Activated CD4-positive, alpha-beta T cell treated with anti-CD3 and anti-CD28 coated beads, Interleukin-2, amount 50 U/mL, for 4 hours (primary cell): ENCODE measurements at places on chromosomes 4 and X.

DNA sequence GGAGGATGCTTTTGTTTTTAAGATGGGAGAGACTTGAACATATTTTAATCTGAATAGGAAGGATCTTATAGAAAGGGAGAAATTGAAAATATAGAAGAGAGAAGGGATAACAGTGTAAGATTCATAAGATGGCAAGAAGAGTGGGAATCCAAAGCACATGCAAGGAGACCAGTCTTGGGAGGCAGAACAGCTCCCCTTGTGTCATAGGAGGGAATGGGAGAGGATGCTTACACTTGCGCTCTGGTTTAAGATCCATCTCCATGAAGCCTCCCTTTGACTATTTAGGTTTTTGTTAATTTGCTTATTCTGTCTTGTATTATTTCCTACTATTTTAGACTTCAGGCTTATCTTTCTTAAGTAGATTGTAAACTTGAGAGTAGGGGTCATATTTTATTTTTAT, 42.7 kb downstream of the KIF4A start:
- no peak for DNase-seq

GRCh38 chr4:166518315-166518714, 645.3 kb downstream of the TLL1 start:
- DNase-seq, result no peak

- no peak for DNase-seq
Measured at GRCh38 chr4:13920901-13921300, 293.4 kb upstream of the BOD1L1 start.

- no peak for DNase-seq
Measured at GRCh38 chr4:8427761-8428287, 12.7 kb downstream of the ACOX3 start.

GRCh38 chr4:168739886-168740285, 243.0 kb downstream of the PALLD start:
- no peak for DNase-seq

DNA sequence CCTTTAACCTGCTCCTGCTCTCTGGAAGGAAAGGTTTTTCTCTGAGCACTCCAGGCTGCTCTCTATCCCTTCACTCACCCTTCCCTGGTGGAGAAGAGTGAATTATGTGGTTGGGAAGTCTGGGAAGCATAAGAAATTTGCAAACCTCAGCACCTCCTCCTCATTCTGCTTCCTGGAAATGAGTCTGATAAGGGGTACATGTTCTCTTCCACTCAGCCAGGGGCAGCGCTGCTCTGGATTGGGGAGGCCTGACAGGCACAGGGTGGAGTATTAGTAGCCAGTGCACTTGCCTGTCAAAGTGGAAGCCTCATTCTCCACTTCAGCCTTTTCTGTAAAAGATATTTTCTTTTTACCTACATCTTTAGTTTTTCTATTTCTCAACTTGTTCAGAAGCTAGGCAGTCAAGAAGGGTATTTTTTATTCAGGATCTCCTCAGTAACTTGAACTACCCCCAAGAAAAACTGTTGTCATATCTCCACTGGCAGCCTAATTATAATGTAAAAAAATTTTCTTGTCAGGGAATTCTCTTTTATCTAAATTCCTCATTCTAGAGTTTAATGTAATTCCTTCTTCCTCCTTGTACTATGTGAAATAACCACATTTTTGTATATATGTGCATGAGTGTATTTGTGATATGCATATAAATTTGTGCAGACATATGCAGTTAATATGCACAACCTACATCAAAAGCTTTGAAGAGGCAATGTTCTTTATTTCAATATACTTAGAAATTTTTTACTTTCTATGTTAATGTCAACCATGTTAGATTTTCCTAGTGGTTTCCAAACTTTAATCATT, 15.3 kb downstream of the ADAMTS3 start:
- DNase-seq, result no peak

GRCh38 chr4:108965016-108965415, 202.2 kb upstream of the ETNPPL start:
- no peak for DNase-seq

DNA sequence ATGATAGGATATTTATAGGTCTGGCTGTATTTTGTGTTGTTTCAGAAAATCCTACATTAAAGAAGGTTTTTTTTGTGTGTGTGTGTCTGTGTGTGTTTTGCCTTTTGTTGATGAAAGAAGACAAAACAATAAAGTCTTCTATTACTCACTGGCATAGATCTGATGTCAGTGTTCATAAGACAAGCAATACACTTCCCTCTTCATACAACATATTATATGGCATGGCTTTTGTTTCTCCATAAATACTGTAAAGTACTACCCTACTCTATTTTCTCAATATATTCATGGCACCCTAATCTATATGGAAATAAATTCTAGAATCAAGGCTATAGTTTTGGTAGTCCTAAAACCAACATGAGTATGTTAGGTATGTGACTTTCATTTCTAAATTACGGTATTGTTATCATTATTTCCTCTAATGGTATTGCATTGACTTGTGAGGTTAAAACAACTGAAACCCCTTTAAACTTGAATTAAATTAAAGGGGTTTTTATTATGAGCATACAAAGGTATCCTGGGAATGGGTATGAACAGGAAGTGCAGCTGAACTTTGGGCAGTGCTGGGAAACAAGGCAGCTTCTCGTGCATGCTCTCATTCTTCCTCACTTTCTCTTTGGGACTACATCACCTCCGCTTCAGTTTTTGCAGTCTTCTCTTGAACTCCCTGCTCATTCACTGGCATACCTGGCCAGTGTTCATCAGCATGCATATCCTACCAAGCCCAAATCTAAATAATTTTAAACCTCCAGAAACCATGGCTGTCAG, 70.5 kb upstream of the PRSS48 start:
- DNase-seq, result no peak

DNA sequence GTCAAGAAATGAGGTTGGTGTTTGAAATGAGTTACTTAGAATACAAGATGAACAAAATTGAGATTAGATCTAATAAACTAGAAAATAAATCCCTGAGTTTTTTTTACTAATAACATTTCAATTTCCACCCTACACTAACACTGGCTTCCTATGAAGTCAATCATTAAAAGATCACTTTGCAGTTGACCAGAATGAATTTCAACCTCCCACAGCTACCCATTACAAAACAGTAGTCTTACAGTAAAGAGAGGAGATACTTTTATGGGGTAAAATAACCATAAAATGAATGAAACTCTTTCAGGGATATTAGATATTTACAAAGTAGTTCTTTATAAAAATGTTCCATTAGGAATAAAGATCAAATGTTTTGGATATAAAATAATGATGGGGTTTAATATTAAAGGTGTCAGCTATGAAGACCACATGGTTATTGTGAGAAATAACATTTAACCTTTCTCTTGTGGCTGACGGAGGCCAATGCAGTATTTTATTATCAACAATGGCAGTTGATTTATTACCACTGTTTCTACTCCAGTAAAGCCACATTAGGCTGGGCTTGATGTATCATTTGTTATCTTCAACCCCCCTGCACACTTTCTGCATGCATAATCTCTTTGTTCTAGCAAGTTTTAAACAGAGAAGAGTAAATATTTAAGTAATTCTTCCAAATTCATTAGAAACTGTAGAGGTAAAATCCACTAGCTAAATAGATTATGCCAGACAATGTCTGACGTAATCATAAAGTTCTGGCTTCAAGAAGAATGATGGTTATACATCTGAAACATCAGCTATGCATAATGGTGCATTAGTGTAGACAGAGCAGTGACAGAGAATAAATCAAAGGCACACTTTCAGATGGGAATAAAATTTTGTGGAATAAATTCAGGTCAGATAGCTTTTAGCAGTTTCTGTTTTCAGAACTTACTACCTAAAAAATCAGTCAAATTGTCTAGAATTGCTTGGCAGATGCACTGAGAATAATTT, 516.6 kb downstream of the PCDH18 start:
- DNase-seq, result no peak

- DNase-seq, result no peak
Measured at GRCh38 chr4:3304831-3305609, 12.2 kb downstream of the RGS12 start.

GRCh38 chrX:16842684-16843083, 27.5 kb downstream of the RBBP7 start:
- DNase-seq, result no peak

DNA sequence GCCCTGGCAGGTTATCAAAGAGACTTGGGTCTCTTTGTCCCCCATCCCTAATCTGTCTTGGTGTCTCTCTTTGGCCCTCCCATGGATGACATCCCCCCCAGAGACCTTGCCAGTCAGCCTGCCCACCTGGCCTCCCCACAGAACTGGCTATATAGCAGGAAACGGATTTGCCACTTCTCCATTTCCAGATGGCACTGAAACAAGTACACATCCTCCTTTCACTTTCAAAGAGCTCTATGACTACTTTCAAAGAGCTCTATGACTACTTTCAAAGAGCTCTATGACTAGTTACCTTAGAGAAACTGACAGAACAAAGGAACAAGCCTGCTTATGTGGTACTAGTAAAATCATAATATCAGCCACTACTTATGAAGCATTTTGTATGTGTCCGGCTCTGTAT, 175.3 kb downstream of the MAML3 start:
- no peak for DNase-seq

- DNase-seq, result no peak
Measured at GRCh38 chr4:74018116-74018515, 19.6 kb upstream of the CXCL5 start.

DNA sequence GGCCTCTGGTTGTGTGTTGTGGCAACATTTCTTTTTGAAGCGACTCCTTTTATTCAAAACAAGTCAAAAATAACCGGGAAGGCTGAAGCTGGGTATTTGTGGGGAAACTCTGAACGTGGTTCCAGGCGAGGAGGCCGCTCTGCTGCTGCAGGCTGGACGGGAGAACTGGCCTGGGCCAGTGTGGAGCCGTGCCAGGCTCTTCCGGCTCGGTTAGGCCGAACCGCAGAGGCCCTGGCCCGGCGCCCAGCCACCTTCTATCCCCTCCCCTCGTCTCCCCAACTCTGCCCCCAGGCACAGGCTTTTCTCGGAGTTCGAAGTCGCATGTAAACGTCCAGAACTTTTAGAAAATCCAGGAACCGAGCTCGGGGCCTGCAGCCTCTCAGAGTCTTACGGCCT, 2.4 kb upstream of the BCOR start:
- DNase-seq, result no peak

DNA sequence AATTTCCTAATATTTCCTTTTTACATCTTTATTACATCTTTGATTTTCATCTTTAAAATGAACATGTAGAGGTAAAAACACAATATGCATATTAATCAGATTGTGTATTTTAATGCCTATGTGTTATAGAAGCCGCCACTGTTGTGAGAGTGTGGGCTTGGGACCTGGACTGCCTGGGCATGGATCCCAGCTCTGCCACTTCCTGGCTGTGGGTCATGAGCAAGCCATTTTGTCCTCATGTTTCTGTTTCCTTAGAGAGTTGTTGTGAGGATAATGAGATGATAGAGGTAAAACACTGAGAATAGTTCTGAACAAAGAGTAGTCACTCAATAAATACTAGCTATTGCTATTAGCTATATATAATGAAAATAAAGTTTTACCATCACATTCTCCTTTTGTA, 38.4 kb upstream of the SCOC start:
- no peak for DNase-seq

DNA sequence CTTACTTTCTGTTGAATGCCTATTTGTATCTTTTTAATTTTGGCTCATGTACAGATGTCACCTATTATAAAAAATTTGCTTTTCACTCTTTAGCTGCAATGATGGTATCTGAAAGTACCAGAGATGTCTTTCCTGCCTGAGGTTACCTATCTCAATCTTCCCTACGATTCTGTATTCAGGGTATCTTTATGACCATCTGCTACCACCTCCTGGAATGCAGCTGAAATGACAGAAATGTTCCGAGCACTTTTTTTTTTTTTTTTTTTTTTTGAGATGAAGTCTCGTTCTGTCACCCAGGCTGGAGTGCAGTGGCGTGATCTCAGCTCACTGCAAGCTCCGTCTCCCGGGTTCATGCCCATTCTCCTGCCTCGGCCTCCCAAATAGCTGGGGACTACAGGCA, 136.4 kb downstream of the REPS2 start:
- no peak for DNase-seq

DNA sequence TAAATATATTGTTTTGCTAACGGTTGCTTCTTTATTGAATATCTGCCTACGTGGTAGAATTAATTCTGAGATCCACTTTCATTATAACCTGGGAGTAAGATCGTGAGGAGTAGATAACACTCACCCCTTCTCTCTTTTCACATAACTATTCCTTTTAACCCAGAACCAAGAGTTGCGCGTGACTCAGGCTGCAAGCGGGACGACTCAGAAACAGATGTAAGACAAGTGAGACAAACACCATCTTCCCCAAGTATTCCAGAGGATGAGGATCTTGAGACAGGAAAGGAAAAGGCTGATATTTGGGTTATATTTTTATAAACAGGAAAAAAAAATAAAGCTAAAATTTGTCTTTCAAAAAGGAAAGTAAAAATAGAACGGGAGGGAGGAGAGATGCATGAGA, 318.8 kb upstream of the NOCT start:
- DNase-seq, result no peak

GRCh38 chr4:66062921-66063320, 392.6 kb upstream of the EPHA5 start:
- no peak for DNase-seq

DNA sequence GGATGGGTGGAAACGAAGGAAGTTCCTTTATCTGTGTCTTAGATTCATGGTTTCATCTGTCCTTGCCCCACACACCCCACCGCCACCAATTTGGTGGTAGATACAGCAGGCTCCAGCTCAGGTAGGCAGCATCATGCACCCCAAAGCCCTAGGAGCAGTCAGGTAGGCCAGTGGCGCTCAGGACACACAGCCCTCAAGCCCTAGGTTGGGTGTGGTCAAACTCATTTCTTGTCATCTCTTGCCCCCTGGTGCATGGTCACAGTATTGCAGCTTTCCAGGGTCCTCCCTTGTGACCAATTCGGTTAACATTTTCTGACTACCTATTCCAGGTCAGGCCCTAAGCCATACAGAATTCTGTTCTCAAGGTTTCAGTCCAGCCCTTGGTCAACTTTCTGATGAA, 14.5 kb upstream of the PRRG3 start:
- DNase-seq, result peak; percentile 38

DNA sequence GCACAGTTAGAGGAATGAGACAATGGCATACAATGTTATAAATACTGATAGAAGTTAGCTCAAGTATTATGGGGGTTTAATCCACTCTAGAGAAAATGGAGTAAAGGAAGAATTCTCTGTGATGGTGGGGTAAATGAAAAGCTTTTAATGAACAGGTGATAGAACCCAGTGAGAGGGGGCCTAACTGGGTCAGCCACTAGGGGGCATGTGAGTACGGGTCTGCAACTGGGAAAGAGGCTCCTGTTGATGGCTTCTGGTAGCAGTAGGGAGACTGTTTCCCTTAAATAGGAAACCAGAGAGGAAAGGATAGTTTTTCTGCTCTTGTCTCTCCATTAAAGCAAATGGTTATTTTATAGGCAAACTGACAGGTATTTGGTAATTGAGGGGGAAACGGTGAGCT, 132.8 kb upstream of the GPR101 start:
- no peak for DNase-seq
